Activated CD8-positive, alpha-beta memory T cell treated with anti-CD3 and anti-CD28 coated beads, Interleukin-2, amount 10 ng/mL, durations not matched to agents 7 days and 5 days (primary cell): ENCODE measurements at places on chromosomes 11 and 22. TPM values are rescaled to one million over a fixed set of nuclear protein-coding genes. Genes with fewer than 3 reads are reported as not detected.

- no peak for DNase-seq
These were observed 81.9 kb downstream of the MN1 start for GRCh38 chr22:27719535-27720227.

- no peak for DNase-seq
These were observed 2.0 kb downstream of the NUP98 start for GRCh38 chr11:3795131-3796001.

LYVE1 gene
- total RNA-seq = not detected

ZBED4 gene
- 24.1 TPM for total RNA-seq

- DNase-seq = no peak
These were observed 143.9 kb downstream of the CADM1 start for GRCh38 chr11:115360186-115360824.

GRCh38 chr22:48960576-48960975 lies 867.1 kb downstream of the BRD1 start:
- DNase-seq = no peak

SLC35F2 gene
- 26.2 TPM for total RNA-seq

- DNase-seq = no peak
These were observed 4.3 kb downstream of the SCUBE1 start for GRCh38 chr22:43338766-43339345.

DNA sequence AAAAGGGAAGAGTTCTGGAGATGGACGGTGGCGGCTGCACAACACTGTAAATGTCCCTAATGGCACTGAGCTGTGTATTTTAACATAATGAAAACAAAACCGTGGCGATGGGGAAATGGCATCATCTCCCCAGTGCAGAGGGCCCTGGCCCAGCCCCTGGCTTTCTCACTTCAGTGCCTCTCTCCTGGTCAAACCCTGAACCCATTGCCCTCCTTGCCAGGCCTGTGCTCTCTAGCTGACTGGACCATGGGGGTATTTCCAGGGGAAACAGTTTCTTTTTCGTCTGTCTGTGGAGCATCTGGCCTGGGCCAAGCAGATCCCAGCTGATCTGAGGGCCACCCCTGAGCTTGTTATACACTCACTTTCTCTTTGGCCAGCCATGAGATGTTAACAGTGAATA lies 17.4 kb upstream of the NAP1L4 start:
- no peak for DNase-seq
